ENCODE measurements at places on chromosomes 7 and 10. TPM values are rescaled to one million over a fixed set of nuclear protein-coding genes. Genes with fewer than 3 reads are reported as not detected.

DNA sequence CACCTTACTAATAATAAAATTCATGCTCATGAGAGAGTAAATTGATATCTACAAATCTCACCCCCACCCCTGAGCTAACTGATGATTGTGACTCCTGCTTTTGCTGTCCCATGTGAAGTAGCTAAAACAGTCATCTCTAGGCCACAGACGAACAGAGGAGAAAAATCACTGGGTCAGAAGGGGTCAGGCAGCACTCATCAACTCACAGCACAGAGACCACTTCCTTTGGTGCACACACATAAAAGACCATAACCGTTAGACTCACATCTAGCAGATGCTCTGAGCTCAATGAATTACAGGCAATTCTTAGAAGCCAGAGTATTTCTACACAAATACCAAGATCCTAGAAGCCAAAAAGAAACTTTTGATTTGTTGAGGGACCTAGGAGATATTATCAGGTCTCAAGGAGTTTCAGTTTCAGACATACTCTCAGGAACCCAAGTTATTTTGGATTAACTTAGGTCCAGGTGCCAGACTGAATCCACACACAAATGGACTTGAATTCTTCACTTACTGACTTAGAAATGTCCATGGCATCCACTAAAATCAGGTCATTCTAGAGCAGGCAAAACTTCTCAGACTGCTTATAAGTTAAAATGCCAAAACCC, 65.0 kb upstream of the TES start:
- no peak for DNase-seq

VAX1 gene
- not detected for total RNA-seq

- DNase-seq: no peak
Measured at GRCh38 chr10:79947083-79947415, 1.9 kb downstream of the SFTPD start.

LGI1 gene
- 1.1 TPM for total RNA-seq

- no peak for DNase-seq
Measured at GRCh38 chr10:71835671-71836595, 15.1 kb downstream of the PSAP start.

MYL10 gene
- not detected for total RNA-seq

- no peak for DNase-seq
Measured at GRCh38 chr7:42174391-42174912, 62.6 kb downstream of the GLI3 start.

GPR26 gene
- total RNA-seq: not detected

ST8SIA6 gene
- total RNA-seq: 0.73 TPM

FZD8 gene
- total RNA-seq: 2.6 TPM
